ENCODE measurements at places on chromosomes 4 and X.

DNA sequence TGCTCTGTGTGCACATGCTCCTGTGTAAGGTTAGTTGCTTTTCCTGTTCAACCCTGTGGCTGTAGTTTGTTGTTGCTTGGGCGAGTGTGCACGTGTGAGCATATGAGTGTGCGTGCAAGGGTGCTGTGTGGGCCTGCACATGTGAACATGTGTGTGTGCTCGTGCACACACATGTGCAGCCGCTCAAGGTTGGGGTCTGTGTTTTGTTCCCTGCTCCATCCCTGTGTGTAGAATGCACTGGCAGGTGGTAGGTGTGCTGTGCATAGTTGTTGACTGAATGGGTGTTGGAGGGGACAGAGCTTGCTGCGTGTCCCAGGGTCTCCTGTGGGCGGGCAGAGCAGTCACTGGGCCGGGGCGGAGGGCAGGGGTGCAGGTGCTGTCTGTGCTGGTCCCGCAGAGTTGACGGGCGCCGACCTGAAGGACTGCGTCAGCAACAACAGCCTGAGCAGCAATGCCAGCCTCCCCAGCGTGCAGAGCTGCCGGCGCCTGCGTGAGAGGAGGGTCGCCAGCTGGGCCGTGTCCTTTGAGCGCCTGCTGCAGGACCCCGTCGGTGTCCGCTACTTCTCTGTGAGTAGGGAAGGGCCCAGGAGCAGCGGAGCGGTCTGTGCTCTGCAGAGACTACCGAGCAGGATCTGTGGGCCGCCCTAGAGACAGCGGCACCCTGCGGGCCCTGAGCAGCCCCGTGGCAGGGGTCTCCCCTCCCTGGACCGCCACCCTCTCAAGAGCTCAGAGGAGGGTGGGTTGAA, 27.9 kb upstream of the HGFAC start:
- DNase-seq = peak; percentile 42

DNA sequence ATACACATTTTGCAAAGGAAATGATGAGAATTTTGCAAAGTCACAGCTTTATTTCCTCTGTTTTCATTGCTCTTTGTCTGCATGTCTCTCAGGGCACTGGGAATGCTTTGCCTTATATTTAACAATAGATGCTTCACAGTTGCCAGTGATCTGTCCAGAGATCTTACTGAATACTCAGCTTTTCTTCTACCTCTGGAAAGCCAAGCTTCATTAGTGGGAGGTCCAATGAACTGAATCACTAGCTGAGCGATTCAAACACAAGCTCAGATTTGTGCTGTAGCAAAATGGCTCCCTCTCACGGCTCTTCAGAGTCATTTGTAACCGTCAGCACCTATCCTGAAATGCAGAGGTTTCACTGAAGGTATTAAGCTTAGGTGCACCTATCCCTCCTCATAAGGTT, 138.9 kb downstream of the DCLK2 start:
- no peak for DNase-seq

GRCh38 chr4:109803924-109804571, 2.2 kb upstream of the CFI start:
- DNase-seq = no peak

GRCh38 chr4:110128472-110128919, 69.9 kb downstream of the ELOVL6 start:
- DNase-seq = no peak

- DNase-seq = no peak
These were observed 19.5 kb downstream of the TMEM144 start for GRCh38 chr4:158229768-158230167.

- no peak for DNase-seq
These were observed 1226.2 kb upstream of the TENM3 start for GRCh38 chr4:181017038-181017437.

DNA sequence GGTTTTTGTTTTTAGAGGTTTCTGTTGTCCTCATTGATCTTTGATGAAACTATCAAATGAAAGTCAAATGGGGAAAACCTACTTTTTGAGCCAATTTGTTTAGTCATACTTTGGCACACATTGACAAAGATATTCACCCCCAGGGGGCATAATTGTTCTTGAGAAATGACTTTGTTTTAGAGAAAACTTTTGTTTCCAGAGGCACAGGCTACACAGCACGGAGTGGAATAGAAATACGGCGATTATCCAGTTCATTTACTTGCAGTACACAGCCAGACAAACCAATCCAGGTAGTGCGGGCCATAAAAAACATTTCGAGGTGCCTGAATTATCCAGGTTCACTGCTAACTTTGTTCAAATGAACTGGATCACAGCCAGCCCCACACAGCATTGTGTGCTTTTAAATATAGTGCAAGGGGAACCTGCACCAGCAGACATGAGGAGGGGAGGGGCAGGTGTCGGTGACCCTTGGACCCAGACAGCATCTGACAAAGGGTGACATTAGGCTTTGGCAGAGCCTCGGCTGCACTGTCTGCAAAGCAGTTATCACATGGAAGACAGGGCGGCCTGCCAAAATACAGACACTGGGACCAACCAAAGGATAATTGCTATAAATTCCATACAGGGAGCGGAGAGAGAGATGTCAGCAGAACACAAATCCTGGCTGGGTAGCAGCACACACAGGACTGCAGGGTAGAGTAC, 179.6 kb upstream of the NOCT start:
- no peak for DNase-seq

Data from lower lobe of right lung (tissue), 2 donors.